ENCODE measurements at places on chromosomes 12 and 14. TPM values are rescaled to one million over a fixed set of nuclear protein-coding genes. Genes with fewer than 3 reads are reported as not detected.

Gene POLE2
- total RNA-seq: 41.3 TPM

Gene FAM186B
- total RNA-seq: not detected

Gene TRPV4
- not detected for total RNA-seq

Gene GPR65
- total RNA-seq: 13.4 TPM

Gene ADAM20
- total RNA-seq: 0.38 TPM

Gene PTPRR
- not detected for total RNA-seq

Gene PRIMA1
- total RNA-seq: not detected

Gene RHOJ
- total RNA-seq: not detected

Gene ENDOU
- total RNA-seq: not detected

Gene LRRK2
- 0.21 TPM for total RNA-seq

Gene C12orf56
- total RNA-seq: not detected

Gene RTL1
- not detected for total RNA-seq
